ENCODE measurements at places on chromosomes 5 and 9.
A peak's percentile ranks its signal among the peaks of the same experiment; 100 is the strongest.

GRCh38 chr5:9498541-9499497, 47.1 kb downstream of the SEMA5A start:
- peak; percentile 51 for DNase-seq

GRCh38 chr9:134381671-134382516, 55.6 kb downstream of the RXRA start:
- DNase-seq = no peak

DNA sequence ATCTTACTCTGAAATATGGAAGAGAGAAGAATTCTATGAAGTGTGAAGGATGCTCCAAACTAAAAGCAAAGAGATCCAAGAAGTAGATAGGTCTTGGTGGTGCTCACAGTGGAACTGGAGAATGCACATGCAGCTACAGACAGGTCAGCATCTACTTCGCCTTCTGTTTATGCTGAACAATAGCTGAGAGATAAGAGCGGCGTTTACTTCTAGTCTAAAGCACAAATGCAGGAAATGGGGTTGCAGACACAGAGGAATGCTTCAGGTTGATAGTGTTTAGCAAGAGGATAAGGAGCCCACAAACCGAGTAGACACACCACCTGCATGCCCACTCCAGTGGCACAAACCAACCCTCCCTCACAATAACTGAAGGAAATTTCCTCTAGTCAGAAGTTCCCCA, 180.0 kb upstream of the RGMB start:
- DNase-seq = no peak

DNA sequence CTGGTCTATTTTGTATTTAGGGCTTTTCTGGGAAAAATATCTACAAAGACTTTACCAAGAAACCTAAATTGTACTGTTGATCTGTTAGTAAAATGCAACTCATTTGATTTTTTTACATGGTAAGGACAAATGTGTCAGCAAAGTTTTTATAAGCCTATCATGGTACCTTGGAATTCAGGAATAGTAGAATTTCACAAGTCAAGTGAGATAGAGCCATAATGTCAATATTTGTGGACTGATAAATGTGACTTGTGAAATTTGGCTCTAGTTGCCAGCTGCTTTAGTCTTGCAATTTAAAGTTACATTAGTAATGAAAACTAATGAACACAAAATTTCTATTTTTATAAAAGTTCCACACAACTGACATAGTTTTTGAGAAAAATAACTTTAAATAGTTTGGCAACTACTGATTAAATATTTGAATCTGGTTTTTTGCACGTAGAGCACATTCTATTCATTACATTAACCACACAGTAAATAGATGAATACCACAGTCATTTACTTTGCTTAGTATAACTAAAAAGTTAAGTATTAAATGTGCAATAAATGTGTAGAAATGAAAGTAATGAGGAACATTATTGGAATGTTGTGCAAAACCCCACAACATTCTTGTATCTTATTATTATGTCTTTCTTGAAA, 41.2 kb upstream of the RIOK2 start:
- peak; percentile 82 for DNase-seq

- no peak for DNase-seq
These were observed 4.5 kb upstream of the CNTLN start for GRCh38 chr9:17130291-17130690.

GRCh38 chr9:5650356-5651105, 21.6 kb downstream of the RIC1 start:
- no peak for DNase-seq

- DNase-seq = no peak
These were observed 185.4 kb downstream of the EBF1 start for GRCh38 chr5:158914008-158915000.

DNA sequence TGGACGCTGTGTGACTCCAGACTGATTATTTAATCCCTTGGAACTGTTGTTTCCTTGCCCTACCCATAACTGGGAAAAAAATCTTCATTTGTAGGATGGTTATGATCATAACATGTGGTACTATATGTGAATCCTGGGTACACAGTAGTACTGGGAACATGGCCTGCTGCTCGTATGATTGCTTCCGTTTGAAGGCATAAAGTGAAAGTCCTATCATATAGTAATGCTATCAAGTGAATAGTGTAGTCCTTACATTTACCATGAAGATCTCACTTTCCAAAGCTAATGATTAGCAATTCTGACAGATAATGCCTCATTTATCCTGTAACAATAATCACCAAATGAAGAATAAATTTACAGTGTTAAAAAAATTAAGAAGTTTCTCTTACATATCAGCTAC, 53.2 kb downstream of the MEF2C start:
- no peak for DNase-seq

DNA sequence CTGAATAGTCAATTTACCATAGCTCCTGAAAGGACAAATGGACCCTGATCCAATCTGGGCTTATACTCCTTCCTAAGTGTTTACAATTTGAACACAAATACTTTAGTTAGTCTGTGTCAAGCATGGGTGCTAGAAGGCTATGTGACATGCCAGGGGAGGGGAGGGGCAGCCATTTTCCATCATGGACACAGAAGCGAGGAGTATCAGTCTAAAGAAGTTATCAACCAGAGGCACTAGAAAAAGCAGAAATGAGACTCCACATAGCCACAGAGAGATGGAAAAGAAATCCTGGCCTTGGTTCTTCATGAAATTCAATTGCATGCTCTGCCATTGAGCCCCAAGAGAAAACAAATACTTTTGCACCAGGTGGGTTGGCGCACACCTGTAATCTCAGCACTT, 61.8 kb downstream of the NR6A1 start:
- DNase-seq = no peak

DNA sequence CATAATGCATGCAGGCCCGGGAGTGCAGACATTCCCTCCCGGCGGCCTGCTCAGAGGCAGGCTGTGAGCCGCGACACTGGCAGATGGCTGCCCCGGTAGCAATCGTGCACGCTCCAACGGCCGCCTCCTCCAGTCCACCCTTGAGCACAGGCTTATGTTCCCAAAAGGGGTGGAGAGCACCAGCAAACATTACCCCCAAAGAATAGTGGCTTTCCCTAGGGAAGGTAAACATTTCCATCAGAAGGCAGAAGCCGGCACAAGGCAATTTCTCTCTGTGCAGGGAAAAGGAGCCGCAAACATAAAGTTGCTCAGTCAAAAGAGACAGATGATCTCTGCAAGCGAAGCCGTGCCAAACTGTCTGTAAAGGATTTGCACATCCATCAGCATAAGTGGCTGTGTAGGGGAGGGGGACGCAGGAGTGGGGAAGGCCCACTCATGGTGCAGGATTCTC, 92.5 kb downstream of the SIL1 start:
- DNase-seq = no peak

DNA sequence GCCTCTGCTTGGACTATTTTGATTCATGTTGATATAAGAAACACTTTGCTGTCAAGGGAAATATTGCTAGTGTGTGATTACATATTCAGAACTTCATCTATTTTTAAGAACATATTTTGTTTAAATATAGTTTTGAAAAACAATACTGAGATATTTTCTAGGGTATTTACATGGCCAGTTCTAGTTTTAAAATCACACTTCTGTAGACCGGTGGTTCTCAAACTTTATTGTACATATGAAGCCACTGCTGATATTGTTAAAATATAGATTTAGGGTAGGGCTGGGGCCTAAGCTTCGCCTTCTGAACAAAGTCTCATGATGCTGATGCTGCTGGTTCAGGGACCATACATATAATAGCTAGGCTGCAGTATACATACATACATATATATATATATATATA, 1000.0 kb downstream of the PTPRD start:
- DNase-seq = no peak

GRCh38 chr5:175796536-175797499, 74.6 kb upstream of the CPLX2 start:
- DNase-seq = peak; percentile 84

- DNase-seq = no peak
These were observed 6.5 kb downstream of the CKMT2 start for GRCh38 chr5:81239613-81240012.

DNA sequence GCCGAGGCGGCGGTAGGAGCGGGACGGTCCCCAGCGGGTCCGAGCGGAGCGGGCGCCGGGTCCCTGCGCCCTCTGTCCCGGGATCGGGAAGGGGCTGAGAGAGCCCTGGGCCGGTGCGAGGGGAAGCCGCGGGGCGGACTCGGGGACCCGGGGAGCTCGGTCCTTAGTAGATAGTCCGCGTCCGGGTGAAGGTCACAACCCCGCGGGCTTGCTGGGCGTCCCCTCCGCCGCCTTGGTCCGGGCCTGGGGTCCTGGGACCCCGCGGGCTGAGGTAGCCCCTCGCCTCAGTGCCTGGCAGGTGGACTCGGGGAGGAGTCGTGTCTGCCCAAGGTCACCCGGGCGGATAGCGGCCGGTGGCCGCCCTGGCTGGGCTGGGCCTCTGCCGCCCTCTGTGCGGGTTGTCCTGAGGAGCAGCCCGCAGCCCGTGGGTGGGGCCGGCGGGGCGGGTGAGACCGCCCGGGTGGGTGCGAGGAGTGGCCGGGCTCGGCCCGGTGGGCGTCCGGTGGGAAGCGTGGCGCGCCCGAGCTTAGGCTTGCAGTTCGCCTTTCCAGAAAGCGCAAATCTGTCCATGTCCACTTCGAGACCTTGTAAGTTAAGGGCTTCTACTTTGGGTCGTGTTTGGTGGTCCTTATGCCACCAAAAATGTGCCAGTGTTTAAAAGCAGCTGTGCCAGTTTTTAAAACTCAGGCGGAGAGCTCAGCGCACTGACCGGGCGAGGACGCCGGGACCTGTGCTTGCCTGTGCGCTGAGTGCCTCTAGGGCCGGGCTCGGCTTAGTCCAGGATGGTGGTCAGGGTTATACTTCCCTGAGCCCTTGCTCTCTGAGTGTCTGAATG, 554 bp downstream of the SDHA start:
- peak; percentile 57 for DNase-seq

DNA sequence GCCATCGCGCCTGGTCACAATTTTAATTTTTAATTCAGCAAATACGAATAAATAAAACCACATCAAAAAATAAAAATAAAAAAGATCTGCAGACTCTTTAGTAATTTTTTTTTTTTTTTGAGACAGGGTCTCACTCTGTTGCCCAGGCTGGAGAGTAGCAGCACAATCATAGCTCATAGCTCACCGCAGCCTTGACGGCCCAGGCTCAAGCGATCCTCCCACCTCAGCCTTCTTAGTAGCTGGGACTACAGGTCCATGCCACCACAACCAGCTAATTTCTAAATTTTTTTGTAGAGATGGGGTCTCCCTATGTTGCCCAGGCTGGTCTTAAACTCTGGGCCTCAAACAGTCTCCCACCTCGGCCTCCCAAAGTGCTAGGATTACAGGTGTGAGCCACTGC, 14.2 kb downstream of the NANS start:
- no peak for DNase-seq

DNA sequence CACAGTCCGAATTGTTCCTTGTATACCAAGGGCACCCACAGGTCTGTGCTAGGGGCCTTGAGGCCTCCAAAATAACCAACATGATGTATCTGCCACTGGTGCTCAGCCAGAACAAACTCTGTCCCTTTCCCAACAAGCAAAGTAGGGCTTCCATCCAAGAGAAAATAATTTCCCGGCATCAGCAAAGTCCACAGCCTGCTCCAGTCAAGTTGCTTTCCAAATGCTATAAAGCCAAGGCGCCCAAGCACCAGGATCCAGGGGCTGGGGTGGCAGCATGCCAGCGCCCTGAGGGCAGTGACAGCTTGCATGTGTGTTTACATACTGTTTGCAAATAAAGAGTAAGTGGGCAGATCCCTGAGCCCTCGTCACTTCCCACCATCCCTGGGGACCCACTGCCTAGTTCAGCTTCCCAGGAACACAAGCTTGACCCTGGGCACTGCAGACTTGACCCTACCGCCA, 155.9 kb downstream of the ERCC6L2 start:
- DNase-seq = peak; percentile 25

DNA sequence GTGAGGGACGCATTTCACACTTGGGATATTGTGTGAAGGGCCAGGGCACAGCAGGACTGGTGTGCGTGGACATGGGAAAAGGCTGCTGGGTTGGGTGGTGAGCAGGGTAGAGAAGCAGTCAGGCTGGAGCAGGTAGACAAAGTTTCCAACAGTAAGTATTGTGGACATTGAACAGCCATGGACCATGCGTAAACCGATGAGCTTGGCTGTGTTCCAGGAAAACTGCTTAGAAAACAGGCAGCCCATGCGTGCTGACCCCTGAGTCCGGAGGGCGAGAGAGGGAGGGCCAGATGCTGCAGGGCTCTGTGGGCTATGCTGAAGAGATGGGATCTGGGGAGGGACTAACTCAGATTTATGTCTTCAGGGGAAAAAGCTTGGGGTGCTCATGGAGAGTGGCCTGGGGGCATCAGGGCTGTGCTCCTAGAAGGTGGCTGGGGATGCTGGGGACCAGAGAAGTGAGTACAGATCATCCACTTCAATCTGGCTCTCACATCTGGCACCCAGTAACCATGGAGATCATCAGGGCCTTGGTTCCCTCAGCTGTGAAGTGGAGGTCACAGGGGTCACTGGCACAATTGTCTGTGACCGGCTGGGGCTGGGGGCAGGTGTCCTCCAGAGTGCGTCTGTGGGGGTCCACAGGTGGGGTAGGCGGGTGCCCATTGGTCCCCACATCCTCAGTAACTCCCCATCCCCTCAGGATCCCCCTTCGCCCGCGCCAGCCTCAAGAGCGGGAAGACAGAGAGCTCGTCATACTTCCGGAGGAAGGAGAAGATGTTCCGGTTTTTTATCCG, 93.3 kb downstream of the CACNA1B start:
- no peak for DNase-seq

DNA sequence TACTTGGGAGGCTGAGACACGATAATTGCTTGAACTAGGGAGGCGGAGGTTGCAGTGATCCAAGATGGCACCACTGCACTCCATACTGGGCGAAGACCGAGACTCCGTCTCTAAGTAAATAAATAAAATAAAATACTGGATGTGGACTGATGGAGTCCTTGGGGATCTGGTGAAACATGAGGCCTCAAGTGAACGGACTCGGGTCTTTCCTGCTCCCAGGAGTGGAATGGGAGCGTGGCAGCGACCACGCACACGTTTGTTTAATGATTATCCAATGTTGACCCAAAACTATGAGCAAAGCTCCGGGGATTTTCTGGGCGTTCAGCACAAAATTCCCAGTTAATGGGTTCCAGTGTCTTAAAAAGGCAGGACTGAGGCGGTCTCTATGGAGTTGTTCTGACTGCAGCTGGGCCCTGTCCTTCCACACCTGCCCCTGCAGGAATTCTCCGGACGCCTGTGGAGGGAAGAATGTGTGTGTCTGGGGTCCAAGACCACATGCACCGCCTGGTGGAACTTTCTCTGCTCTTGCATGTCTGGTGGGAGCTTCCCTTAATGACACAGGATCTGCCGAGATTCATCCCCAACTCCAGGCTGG, 26.6 kb downstream of the NEK6 start:
- no peak for DNase-seq

- peak; percentile 21 for DNase-seq
These were observed 52.5 kb downstream of the FNBP1 start for GRCh38 chr9:129990269-129991010.

DNA sequence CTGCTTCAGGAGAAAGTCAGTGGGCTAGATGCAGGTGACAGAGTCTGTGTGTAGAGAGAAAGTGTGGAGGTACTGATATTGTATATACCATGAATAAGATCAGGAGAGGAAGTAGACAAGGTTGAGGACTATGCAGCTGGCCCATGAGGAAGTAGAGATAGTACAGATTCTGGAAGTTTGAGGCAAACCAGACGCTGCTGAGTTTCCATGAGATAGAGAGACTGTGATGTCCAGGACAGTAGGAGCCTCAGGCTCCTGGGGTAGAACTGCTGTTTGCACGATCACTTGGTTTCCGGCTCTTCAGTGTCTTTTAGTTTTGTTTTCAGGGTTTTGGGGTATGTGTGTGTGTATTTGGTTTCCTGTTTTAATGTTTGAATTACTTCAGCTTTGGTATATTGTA, 13.6 kb downstream of the OTULINL start:
- DNase-seq = no peak

- no peak for DNase-seq
These were observed 209.8 kb downstream of the CSNK1G3 start for GRCh38 chr5:123721675-123722276.

- peak; percentile 51 for DNase-seq
These were observed 25.2 kb upstream of the BASP1 start for GRCh38 chr5:17192191-17192590.
